ENCODE measurements at places on chromosomes 4 and X.

DNA sequence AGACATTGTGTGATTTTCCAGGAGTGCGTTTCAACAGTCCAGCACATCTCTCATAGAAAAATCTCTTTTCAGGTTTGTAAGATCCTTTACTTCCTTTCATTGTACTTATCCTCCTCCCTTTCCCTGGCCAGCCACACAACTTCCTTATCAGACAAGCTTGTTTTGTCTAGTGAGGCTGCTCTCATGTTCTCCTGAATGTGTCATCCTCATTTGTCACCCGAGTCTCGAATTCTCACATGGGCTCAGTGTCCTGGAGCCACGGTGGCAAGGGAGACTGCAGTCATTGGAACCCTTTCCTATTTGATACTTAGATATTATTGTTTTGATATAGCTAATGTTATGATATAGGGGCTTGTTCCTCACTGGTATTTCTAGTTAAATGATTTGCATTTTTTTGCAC, 16.9 kb downstream of the SYNPO2 start:
- DNase-seq, result no peak

DNA sequence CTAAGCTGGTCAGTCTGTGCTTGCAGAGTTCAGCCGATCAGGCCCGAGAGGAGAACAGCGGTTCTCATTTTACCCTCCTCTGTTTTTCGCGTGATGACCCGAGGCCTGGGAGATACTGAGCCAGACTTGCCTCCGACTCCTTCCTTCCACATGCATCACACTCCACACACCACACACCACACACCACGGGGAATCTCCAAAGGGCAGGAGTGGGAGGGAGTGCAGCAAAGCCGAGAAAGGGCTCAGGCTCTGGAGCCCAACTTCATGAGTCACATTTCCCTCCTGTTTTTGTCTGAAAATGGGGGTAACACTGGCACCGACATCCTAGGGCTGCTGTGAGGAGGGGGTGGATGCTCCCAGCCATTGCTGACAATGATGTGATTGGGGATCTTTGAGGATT, 38.9 kb downstream of the TKTL1 start:
- DNase-seq, result no peak

GRCh38 chr4:155777971-155778735, 19.3 kb downstream of the GUCY1B1 start:
- DNase-seq, result peak; percentile 27

- no peak for DNase-seq
These were observed 138.8 kb upstream of the IL15 start for GRCh38 chr4:141497627-141498026.

- DNase-seq, result no peak
These were observed 2.3 kb upstream of the PPP2R3B start for GRCh38 chrX:389021-389441.

DNA sequence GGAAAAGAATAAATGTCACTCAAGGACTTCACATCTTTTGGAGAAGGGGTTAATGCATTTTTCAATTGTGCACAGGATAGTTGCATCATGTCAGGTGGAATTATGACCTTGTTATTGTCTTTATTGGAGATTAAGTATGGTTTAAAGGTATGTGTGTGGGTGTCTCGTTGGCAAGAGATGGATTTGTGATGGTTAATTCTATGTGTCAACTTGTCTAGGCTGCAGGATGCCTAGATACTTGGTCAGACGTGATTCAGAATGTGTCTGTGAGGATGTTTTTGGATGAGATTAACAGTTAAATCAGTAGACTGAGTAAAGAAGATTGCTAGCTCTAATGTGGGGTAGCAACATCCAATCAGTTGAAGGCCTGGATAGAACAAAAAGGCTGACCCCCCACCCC, 42.2 kb upstream of the HSD17B10 start:
- DNase-seq, result no peak

GRCh38 chr4:88814043-88814617, 116.5 kb upstream of the NAP1L5 start:
- DNase-seq, result no peak

- DNase-seq, result no peak
These were observed 78.4 kb downstream of the REPS2 start for GRCh38 chrX:17024886-17025285.

DNA sequence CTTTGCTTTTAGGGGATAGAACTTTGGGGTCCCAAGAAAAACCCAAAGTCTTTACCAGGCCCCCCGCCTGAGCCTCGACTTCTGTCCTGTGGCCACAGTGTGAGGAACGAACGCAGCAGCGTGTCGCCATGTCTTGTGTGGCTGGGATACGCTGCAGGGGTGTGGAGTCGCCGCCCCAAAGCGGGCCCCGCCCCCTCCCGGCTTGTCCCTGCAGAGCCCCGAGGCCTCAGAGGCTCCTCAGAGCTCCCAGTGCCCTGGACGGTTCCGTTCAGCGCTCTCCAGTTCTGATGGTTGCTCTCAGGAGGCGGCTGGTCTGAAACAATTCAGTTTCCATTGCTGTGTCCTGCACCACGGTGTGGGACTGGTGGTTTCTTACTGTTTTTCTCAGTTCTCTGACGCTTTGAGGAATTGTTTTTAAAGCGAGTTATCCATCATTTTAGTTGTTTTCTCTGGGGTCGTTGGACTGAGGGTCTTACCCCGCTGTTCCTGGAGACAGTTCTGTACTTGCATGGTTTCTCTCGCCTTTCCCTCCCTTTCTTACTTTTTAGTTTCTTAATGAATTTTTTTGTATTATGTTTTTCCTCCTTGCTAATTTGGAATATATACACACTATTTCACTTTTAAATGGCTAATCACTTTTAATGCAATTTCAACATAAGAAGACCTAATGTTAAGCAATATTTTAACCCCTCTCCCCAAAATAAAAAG, 1.6 kb upstream of the IDUA start:
- DNase-seq, result peak; percentile 80

- no peak for DNase-seq
These were observed 118.8 kb downstream of the ZNF827 start for GRCh38 chr4:145819853-145820181.

DNA sequence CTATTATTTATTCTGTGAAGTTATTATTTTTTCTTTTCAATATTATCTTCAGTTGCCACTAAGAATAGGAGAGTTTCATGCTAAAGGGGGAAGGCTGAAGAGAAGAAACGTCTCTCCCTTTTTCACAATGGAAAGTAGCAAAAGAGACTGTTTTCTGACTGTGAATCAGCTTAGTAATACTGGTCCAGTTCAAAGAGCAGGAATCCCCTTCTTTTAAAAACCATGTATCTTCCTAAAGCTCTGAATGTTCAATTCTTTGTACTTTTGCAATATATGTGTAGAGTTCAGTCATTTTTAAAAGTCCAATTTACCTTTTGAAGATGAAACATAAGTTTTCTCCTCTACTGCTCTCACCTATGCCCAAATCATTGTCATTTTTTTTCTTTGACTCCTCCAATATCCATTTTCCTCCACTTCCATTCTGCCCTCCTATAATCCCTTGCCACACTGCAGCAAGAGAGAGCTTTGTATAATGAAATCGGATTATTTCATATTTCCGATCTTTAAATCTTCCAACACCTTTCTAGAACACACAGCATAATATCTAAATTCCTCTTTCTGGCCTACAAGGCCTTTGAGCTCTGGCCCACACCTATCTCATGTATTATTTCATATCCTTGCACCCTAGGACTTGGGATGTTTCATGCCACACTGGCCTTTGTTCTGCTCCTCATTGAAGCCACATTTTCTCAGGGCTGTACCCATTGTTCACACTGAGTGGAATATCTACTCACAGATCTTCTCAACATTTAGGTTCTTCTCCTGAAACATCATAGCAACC, 195.3 kb downstream of the CAMK2D start:
- no peak for DNase-seq

DNA sequence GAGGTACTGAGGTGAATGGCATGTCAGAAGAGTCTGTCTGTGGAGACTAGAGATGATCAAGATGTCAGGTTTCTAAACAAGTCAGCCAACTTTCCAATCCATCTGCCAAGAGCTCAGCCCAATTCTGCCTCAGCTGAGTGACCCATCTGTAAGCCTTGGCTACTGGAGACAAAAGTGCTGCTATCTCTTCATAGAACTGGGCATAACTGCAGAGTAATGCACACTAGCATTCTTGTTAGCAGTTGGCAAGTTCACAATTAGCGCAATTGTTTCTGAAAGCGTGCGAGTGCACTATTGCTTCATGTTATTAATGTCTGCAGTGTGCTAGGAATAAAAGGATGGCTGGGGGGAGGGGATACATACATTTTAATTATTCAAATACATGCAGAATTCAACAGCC, 32.9 kb upstream of the SH3D19 start:
- DNase-seq, result no peak

DNA sequence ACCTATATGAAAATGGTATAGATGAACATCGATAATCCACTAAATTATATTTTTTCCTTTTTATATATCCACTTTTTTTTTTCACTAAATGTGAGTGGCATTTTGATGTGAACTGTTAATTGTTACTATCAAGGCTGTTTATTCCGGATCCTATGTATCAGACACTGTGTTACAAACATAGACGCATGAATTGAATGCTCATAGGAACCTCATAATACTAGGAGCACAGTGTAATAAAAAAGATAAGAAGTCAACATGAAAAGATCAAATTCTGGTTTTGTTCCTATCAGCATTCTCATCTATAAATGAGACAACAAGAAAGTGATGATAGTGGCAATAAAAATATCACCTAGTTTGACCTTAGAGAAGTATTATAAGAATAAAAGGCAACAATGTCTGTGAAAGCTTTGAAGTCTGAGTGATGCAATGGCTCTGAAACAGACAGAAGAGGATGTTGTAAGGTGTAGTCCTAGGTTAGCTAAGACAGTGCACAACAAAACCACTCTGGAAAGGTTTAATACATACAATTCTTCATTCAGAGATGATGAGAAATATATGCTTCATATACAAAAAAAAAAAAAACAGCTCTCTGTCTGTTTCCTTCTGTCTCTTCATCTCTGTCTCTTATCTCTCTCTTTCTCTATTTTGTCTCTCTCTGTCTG, 148.6 kb upstream of the NLGN4X start:
- no peak for DNase-seq

- no peak for DNase-seq
These were observed 2.6 kb downstream of the CEP135 start for GRCh38 chr4:55951191-55951922.

GRCh38 chr4:102596532-102596931, 95.4 kb downstream of the NFKB1 start:
- no peak for DNase-seq

- DNase-seq, result no peak
These were observed 555.2 kb downstream of the GABRG1 start for GRCh38 chr4:45568694-45569093.

DNA sequence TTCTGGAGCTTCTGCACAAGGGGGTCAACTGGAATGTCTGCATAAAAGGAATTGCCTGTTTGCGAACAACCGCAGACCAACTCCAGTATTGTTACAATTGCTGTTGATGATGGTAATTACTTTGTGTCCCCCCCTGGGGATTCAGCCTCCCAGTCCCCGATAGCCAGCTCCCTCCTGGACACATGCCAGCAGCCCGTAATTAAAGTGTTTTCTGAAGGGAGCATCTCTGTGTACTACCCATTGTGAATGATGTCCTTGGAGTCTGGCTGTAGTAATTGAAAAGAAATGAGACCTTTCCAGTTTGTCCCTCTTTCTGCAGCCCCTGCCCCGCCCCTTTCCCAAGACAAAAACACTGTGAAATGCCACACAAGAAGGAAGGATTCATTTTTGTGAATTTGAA, 377.1 kb upstream of the LCORL start:
- no peak for DNase-seq

- DNase-seq, result peak; percentile 37
These were observed 22.4 kb downstream of the GAB1 start for GRCh38 chr4:143358923-143359643.

- DNase-seq, result no peak
These were observed 130.8 kb downstream of the ANAPC10 start for GRCh38 chr4:144967161-144967560.

GRCh38 chr4:84799318-84799717, 167.2 kb downstream of the WDFY3 start:
- DNase-seq, result no peak

DNA sequence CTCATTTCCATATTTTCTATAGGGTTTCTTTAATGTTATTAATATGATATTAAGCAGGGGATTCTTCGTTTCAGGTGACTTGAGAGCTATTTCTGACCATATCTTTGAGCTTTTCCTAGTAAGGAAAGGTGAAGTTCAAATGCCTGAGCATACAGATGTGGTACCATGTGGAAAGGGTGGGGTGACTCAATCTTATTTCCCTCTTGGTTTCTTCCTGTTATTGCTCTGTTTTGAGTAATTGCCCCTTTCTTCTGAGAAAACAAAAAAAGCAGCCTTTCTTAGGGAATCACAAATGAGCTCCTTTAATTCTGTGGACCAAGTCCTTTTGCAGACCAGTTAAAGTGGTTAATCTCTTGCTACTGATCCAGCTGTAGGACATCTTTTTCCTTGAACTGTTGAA, 41.0 kb upstream of the AGA start:
- DNase-seq, result no peak

- no peak for DNase-seq
These were observed 10.0 kb upstream of the AFF1 start for GRCh38 chr4:86924811-86925210.

DNA sequence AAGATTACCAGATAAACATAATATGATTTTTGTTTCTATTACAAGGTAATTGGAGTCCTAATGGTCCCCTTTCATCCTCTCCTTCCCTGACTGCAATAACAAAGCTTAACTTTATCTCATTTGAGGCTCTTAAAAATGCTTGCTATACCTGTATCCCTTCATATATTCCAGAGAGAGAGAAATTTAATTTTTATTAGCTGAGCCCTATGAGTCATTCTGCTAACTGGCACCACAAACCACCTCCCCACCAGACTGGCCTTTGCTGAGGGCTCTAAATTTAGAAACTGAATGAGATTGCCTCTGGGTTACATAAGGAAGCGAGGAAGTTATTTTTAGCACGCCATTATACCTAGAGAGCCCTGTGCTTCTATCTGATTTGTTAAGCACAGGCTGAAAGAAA, 27.4 kb downstream of the CBLL2 start:
- peak; percentile 32 for DNase-seq

DNA sequence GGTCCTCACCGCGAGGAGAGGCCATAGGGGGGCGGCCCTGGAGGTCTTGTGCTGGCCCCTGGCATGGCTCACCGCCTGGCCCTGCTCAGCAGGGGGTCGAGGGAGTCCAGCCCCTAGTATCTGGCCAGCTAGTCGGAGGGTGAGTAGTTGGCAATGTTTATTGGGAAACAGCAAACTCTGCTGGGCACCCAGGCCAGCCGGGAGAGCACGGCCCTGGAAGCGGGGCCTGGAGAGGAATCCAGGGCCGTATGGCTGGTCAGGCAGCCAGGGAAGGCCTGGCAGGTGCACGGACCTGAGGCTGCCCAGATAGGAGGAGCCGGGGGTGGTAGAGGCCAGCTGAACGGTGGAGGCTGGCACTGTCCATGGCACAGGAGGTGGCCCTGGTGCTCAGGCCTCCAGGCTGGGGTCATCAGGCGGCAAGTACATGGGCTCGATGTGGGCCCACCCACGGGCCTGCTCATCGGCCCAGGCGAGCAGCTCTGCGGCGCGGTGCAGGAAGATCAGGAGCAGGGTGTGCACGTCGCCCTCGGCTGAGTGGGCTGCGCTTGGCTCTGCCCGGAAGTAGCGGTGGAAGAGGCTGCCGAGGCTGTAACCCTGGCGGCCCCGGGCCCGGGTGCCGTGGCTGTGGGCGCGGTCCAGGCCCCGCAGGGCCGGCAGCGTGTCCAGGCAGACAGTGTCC, 1.4 kb downstream of the TREX2 start:
- no peak for DNase-seq

Measured in AG08396 (cell line).